Hematopoietic multipotent progenitor cell treated with erythropoietin and hydrocortisone succinate and interleukin-3 and kit ligand, for 8 days (in vitro differentiated cells): ENCODE measurements at places on chromosomes 7 and 10.

DNA sequence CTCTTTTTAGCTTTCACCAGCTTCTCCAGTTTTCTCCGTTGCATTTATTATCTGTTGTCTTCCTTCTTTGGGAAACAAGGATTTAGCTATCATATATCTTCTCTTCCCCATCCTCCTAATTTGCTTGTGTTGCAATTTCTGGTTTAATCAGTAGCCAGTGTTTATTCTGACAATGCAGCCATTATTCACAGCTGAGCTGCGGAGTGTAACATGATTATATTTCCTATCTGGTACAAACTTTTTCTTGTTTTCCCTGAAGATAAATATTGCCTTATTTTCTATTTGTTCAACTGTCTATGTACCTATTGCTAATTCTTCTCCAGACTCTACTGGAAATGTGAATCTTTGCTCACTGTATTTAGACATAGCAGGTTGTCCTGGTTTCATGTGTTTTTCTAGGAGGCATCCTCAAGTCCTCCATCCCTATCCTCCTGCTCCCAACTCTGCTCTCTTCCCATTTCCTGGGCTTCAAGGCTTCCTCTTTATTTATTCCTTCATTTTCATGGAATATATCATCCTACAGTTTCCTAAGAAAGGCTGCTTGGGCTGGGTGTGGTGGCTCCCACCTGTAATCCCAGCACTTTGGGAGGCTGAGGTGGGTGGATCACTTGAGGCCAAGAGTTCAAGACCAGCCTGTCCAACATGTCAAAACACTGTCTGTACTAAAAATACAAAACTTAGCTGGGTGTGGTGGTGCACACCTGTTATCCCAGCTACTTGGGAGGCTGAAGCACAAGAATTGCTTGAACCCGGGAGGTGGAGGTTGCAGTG, 72.4 kb upstream of the KDM7A start:
- DNase-seq, result no peak

DNA sequence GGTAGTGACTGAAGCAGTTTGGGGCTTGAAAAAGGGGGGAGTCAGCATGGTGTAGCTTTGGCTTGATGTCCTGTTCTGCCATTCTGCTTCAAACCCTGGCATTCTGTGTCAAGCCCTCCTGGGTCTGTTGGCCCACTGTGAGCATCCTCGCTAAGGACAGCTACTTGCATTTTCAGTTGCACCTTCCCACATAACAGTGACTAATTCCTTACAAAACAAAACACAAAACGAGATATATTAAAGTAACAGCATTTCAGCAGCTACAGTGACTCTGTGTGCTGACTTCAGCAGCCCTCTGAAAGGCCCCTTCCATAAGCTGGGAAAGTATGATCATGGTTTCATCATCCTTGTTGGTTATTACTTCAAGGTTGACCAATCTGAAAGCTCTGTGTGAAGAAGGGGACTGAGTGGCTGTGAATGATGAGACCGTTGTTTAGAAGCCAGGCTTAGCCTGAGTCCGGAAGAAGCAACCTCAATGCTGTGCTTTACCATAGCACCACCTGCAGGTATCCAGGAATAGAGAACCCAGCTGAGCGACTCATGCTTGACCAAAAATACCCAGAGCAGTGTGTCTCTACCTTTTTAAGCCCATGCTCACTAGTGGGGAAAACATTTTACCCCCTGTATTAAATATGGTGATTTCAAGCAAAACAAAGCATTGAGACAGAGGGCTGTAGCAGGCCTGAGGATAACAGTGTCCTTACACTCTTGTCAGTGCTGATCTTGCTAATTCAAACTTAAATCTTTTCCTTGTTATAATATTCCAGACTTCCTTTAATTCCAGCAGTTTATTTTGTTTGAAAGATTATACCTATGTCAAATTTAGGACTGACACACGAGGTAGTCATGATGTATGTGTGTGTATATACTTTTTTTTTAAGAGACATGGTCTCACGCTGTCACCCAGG, 42.6 kb upstream of the CC2D2B start:
- peak; percentile 54 for DNase-seq

- DNase-seq, result no peak
Measured at GRCh38 chr7:36522453-36523007, 132.9 kb downstream of the ANLN start.

- peak; percentile 10 for DNase-seq
Measured at GRCh38 chr7:768881-769504, 41.9 kb upstream of the PRKAR1B start.

DNA sequence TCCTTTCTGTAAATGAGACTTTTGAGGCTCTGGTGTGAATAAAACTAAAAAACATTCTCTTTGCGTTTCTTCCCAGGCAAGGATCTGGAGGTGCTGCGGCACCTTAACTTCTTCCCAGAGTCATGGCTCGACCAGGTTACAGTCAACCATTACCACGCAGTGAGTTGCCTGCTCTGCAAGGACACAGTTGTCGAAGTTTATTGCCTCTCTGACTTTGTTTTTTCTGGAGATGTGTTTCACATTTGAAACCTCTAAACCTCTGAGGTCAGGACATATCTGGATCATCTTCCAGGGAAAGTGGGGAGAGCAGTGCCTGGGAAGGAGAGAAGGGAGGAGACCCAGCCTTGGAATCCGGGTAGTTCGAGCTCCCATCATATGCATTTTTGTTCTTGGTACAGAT, 43.4 kb upstream of the PLEKHA1 start:
- no peak for DNase-seq

DNA sequence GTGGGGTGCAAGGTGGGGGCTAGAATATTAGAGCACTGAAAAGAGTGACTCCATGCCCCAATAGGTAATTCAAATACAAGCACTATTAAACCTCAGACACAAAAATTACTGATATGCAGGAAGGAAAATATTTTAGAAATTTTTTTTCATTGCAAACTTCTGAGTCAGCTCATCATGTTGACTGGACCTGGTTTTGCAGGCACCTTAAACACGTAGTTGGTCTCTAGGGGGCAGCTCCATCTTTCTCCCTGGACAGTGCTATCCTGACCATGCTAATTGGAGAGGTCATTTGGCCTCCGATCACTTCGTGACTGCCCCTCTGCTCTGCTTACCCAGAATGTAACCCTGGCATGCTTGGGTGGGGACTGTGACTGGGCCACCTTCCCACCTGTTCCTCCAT, 368.4 kb upstream of the MKI67 start:
- DNase-seq, result no peak
